Stimulated activated CD4-positive, alpha-beta T cell treated with anti-CD3 and anti-CD28 coated beads, Interleukin-4, amount 100 ng/mL, for 4 hours (primary cell): ENCODE measurements at places on chromosomes 4 and X.

- DNase-seq = no peak
Observed at GRCh38 chr4:182338063-182338462, 94.9 kb downstream of the TENM3 start.

DNA sequence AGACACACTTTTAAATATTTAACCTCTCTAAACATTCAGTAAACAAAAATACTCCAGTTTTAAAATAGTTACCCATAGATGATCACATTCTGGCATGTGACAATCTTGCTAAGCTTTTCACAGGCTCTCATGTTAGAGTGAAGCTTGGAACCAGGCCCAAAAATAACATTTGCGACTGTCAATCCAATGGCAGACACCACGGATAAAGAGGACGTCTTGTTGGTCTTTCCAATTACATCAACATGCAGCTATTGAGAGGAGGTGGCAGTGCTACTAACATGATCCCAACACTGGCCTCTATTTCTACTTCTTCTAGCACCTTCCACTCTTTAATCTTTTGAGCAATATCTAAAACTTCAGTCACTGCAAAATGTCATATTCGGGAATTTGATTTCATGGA, 970.8 kb upstream of the TENM3 start:
- DNase-seq = no peak

GRCh38 chrX:15890463-15890862, 35.9 kb upstream of the AP1S2 start:
- no peak for DNase-seq

- no peak for DNase-seq
Observed at GRCh38 chr4:173698557-173699262, 168.7 kb upstream of the HAND2 start.
